Amygdala (tissue), 56 donors: ENCODE measurements at places on chromosomes 5 and 9.
A peak's percentile ranks its signal among the peaks of the same experiment; 100 is the strongest.

- no peak for DNase-seq
These were observed 343.4 kb upstream of the PAPPA start for GRCh38 chr9:115810166-115810565.

DNA sequence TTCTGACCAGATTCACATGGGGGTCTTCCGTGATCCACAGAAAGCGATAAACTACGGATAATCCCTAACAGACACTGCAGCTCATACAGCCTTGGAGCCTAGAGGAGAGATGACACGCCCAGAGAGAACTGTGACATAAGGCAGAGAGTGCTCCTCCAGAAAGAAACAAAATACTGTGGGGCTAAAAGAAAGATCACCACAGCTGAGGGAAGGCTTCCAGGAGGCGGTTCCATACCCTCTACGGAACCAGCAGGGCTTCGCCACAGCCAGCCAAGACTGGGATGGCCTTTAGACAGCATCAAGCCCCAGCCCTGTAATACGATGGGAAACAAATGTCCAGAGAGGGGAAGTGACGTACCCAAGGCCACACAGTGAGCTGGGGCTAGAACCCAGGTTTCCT lies 19.3 kb downstream of the GPX3 start:
- no peak for DNase-seq

DNA sequence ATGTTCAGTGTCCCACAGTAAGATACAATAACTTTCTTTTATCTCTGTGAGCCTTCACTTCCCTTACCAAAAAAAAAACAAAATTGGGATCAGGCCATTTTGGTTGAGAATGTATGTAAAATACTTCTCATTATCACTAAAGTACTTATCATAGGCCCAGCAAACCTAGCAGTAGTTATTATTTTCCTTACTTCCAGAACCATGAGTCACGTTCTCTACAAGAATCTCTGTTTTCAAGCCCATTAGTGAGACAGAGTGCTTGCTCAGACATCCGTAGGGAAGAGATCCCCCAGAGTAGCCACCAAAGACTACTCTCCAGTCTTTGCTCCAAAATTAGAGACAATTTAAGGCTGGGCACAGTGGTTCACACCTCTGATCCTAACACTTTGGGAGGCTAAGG lies 103.9 kb upstream of the NR5A1 start:
- DNase-seq = no peak

DNA sequence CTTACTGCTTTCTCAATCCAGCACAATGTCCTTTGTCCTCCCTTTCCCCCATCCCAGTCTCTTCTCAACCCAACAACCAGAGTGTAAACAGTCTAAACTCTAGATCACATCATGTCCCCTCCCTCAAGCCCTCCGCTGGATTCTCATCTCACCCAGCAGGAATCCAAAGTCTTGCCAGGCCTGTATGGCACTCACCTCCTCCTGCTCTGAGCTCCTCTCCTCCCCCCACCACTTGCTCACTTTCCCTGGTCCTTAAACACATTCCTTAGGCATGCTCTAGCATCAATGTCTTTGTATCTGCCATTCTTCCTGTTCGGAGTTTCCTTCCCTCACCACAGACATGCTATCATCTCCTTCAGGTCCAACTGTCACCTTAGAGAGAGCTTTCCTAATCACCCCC lies 78.8 kb downstream of the NIPSNAP3B start:
- DNase-seq = no peak

- DNase-seq = no peak
These were observed 854 bp upstream of the TEX48 start for GRCh38 chr9:114682846-114683245.

GRCh38 chr9:133341369-133342068 lies 5.5 kb upstream of the SURF6 start:
- no peak for DNase-seq

GRCh38 chr5:157651623-157652376 lies 438 bp downstream of the SOX30 start:
- DNase-seq = no peak

GRCh38 chr5:9557696-9558095 lies 11.8 kb upstream of the SEMA5A start:
- no peak for DNase-seq

DNA sequence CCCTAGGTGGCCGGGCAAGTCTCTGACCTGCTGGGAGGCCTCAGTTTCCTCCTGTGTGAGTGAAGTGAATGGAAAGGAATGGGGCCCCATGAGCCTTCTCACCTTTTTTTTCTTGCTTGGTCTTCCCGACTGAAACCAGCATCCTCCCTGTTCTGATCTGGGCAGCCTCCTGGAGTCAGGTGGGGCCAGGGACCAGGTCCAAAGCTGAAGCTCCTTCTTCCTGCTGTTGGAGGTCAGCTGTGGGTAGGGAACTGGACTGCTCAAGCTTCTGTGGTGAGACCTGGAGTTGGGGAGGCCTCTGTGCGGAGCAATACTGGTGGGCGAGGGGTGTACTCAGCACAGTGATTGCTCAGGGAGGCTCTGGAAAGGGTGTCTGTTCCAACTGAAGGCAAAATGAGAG lies 99.7 kb downstream of the PCSK1 start:
- DNase-seq = no peak

GRCh38 chr5:142013734-142014521 lies 1.1 kb upstream of the GNPDA1 start:
- no peak for DNase-seq

- no peak for DNase-seq
These were observed 121.4 kb downstream of the CMYA5 start for GRCh38 chr5:79811081-79811480.

- no peak for DNase-seq
These were observed 106.3 kb downstream of the HOMER1 start for GRCh38 chr5:79407591-79407990.

- DNase-seq = peak; percentile 70
These were observed 923 bp upstream of the ZBTB5 start for GRCh38 chr9:37466037-37466709.

- DNase-seq = no peak
These were observed 142.0 kb downstream of the PARP8 start for GRCh38 chr5:50808406-50808805.

- no peak for DNase-seq
These were observed 54.6 kb downstream of the AHRR start for GRCh38 chr5:375921-376798.

GRCh38 chr9:4666042-4666699 lies at the start of gene SPATA6L:
TSS of gene SPATA6L (minus strand) at chr9:4666480. CDS start at chr9:4666250, 230 bp downstream.
- DNase-seq = no peak

DNA sequence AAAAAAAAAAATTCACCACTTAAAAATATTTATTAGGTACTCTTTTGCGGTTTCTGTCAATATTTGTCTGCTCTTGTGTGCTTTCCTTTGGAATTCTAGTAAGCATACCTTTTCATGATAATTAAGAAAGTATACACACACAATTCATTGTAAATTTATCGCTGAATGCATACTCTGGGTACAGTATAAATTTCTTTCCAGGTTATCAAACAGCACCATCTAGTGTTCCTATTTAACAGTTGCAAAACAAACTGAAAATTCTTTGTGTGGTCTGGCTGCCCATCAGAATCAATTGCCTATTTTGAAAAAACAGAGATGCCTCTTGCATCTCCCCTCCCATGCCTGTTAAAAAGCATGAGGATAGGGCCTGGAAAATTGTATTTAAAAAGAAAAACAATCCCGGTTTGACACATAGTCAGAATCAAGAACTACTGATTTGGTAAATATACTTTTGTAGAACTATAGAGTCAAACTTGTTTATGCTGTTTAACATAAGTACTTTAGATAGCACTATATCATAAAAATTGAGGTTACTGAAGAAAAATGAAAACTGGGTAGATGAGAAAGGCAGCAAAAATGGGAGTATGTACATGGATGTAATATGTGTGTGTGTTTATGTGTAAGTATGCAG lies 16.2 kb downstream of the PGGT1B start:
- no peak for DNase-seq

DNA sequence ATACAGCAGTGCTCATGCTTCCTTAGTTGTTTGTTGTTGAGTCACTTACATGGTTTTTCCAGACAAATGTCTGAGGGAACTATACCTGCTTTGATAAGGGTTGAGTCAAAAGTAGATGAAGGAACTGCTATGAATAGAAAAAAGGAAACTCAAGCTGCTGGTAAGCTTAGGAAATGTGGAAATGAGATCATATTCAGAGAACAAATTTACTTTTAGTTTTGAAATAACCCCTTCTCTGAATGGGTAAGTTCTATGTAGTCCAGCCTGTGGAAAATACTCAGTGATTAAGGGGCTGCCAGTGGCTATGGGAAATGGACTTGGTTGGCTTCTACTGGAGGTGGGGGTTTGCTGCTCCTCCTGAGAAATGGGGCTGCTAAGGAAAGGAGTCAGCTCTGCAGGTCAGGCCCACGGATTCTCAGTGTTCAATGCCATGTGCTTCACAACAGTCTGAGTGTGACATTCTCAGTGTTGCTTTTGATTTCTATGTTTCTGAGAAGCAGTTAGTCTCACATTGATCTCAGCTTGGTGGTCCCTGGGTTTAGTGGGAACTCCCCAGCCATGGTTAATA lies 47.7 kb upstream of the GLRX start:
- DNase-seq = no peak

- DNase-seq = no peak
These were observed 61.2 kb upstream of the PHYKPL start for GRCh38 chr5:178293815-178294214.

DNA sequence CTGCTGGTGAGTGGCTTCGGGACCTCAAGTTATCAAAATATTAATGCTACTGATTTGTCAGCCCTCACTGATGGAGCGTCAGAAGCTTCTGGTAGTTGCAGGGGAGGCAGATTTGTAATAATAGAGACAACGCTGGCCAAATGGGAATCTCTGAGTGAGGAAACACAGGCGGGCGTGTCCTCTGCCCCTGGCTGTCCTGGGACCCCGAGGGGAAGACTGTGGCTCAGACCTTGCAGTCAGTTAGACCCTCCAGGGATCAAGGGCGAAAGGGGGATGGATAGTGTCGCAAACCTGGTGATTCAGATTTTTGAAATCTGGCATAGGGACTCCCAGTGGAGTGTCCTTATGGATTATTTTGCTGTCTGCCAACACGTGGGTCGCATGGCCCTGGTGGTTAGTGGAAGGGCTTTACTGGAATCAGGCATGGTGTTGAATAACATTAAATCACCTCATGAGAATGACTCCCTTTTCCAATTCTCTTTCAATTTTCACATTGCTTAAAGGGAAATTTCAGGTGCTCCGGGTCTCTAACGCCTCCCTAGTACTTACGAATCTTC lies 35.1 kb upstream of the NTNG2 start:
- DNase-seq = no peak

- no peak for DNase-seq
These were observed 2.7 kb downstream of the CDO1 start for GRCh38 chr5:115813719-115814118.

- DNase-seq = no peak
These were observed 355.0 kb downstream of the DRD1 start for GRCh38 chr5:175088963-175089362.

DNA sequence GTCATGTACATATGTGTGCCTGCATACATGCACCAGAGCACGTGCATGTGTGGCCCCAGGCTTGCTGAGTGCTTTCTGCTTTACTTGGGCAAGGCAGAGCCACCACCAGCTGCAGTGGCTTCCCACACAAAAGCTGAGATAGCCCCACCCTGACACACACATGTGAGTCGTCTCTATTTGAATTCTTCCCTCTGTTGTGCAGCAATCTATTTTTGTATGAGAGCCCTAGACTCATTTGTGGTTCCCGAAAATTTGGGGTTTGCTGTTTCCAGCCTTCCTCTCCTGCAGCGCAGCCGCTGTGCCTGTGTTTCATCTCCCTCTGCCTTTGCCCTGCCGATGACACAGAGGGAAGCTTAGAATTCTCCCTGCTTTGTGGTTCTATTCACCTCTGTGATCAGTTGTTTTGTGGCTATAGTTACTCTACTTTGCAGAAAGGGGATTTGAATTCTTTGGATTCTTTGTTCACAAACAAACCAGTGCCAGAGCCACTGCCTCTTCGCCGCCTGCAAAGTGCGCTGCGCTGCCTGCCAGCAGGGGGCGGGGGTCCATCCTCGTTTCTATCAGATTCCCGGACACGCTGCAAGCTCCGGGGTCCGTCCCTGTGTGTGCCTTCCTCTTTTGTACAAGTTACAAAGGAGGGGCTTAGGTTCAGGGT lies 95.8 kb upstream of the DAP start:
- DNase-seq = peak; percentile 14

DNA sequence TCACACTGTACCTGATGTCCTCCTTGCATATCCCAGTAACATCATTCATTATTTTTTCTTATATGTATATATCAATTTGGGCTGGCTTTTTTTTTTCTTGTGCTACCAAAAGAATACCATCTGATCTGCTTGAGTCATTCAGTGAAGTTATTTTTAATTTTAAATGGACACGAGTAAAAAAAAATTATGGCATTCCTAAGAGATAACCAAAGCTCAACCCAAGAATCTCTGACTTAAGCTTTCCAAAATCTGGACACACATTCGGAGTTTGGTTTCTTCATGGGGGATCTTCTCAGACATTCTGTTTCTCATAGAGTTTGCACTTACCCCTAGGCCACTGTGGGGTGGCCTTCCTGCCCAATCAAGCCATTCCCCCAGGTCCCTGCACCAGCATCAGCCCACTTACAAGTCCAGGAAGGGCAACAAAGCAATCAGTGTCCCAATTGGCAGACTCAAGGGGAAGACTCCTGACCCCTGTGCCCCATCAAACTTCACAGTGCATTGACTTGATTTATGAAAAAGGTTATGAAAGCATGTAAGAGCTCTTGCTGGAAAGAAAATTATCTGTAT lies 49.2 kb upstream of the SPDL1 start:
- no peak for DNase-seq

DNA sequence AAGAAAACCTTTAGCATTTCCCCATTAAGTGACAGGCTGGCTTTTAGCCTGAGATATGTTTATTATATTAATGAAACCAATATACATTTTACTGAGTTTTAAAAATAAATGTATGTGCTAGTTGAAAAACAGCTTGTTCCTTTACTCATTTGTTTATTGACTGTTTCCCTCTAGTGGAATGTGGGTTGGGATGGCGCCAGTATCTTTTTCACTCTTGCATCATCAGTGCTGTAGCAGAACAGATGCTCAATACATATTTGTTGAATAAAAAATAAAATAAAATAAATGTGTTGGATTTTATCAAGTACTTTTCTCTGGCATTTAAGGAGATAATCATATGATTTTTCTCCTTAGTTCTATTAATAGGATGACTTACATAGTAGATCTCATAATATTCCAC lies 43.0 kb downstream of the FSTL4 start:
- DNase-seq = no peak

DNA sequence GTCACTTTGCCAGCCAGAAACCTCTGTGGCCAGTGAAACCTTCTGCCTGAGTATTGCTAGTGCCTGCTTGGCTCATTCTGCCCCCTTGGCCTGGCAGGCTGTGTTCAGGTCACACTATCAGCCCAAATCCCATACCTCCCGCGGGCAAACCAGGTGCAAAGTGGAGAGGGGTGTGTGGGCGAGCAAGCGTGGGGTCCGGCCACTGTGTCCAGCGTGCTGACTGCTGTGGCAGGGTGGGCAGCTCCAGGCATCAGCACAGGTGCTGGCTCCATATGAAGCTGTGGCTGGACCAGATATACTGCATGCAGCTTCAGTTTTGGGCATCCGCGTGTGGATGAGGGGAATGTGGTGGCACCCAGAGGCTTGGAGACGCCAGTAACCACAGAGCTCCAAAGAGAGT lies 576.5 kb upstream of the EDIL3 start:
- DNase-seq = no peak
